Activated gamma-delta T cell treated with anti-CD3 and anti-CD28 coated beads, Interleukin-2, amount 50 U/mL, for 16 hours (primary cell): ENCODE measurements at places on chromosomes 1 and 21.

DNA sequence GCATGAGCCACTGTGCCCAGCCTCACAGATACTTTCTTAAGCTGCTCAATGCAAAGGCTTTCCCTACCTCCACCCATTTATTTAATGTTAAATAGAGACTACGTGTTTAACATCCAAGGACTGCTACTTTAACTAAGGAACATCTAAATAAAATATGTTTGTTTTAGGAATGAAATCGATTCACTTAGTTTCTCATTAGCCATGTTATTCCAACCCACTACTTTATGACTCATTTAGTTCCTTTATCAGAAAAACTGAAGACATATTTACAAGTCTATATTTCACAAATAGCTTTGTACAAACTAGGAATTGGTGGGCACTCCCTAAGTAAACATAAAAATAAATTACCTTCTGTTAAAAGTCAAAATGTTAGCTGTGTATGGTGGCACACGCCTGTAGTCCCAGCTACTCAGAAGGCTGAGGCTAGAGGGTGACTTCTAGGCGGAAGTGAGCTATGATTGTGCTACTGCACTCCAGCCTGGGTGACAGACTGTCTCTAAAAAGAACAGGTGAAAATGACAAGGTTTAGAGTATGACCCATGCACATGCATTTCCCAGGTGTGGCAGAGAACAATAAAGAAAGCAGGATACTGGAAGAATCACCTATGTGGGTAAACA lies 39.9 kb upstream of the AK4 start:
- DNase-seq, result no peak

GRCh38 chr1:98323906-98324358 lies 337.6 kb upstream of the SNX7 start:
- peak; percentile 3 for DNase-seq

DNA sequence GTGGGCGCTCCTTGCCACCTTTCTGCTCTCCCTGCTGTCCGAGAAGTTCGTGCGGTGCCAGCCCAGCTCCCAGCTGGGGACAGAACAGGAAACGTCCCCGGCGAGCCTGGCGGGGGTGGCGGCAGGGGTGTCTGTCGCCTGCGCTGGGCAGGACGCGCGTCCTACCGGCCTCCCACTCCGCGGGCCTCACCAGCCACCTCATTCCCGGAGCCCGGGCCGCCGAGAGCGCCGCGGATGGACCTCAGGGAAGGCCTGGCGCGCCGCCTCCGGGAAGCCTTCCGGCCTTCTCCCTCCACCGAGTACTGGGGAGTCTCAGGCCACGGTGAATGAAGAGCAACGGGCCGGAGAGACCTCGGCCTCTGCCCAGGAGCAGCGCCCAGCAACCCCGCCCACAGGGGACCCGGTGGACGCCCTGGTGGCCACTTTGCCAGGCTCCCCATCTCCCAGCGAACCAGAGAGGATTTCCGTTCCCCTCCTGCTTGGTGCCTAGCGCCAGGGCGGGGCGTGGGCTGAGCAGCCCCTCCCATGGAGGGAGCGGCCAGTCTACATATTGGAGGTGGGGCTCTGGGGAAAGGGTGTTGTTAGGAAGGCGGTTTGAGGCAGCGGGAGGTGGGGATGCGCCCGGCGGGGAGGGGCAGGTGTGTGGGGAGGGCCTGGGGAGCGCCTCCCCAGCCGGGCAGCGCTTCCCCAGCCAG lies 9.5 kb upstream of the TNFRSF14 start:
- DNase-seq, result peak; percentile 61

DNA sequence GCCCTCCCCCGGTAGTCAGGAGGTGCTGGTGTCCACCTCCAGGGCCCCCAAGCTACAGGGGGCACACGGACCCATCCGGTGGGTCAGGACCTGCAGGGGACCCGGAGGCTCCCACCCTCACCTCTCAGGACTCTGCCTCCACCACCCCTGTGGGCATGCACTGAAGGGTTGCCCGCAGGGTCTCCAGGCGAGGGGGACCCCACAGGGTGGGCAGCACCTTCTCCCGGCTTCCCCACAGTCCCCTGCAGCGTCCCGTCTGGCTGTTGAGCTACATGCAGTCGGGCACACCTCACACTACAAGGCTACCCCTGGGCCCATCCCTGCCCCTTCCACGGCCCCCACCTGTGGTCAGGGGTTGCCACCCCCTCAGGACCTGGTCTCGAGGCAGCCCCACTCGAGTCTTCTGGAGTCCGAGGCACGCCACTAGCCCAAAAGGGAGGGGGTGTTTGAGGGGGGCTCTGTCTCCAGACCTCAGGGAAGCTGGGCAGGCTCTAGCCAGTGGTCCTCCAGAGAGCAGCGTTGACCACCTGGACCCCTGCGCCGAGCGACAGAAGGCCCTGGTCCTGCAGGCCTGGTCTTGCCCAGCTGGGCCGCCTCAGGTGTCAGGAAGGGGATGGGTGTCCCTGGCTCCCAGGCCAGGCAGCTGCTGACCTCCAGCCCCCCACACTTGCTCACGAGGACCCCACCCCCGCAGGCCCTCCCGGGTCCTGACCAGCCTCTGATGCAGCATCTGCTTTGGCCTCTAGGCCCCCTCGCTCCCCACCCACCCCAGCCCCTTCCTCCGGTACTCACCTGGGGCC lies 9.6 kb downstream of the PARS2 start:
- no peak for DNase-seq

- no peak for DNase-seq
Observed at GRCh38 chr1:214008791-214009422, 21.1 kb downstream of the PROX1 start.

DNA sequence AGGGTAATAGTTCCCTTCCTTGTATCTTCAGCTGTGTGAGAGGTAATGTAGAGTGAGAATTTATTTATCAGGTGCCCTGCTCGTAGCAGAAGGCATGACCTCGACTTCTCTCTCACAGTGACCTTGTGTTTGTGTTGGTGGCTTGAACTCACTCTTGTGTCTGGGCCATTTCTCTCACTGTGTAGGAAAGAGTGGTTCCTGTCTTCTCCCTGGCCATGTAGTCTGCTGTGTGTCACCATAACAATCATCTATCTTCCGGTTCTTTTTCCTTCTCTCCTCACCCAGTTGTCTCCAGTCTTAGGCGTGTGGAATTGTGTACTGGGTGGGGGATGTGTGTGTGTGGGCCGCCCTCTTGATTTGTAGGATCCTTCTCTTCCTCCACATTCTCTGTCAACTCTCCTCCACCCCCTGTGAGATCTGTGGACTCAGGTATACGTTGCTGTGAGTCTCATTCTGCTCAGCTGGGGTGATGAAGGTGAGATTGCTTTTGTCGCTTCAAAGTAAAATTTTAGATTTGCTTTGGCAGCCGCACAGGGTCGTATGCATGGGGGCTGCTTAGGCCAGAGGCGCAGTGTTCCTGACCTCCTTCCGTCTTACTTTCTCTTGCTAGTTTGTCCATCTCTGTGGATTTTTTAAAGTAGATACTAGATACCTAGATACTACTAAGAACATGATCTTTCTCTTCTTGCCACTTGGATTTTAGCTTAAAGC lies 31.6 kb downstream of the MAPKAPK2 start:
- DNase-seq, result no peak

DNA sequence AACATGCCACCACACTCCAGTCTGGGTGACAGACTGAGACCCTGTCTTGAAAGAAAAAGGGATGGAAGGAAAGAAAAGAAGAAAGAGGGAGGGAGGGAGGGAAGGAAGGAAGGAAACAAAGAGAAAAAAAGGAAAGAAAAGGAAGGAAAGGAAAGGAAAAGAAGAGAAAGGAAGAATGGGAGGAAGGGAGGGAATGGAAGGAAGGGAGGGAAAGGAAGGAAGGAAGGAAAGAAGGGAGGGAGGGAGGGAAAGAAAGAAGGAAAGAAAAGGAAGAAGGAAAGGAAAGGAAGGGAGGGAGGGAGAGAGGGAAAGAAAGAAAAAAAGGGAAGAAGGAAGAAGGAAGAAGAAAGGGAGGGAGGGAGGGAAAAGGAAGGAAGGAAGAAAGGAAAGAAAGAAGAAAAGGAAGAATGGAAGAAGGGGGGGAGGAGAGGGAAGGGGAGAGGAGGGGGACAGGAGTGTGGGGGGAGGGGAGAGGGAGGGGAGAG lies 5.0 kb upstream of the PPP1R15B start:
- DNase-seq, result no peak

DNA sequence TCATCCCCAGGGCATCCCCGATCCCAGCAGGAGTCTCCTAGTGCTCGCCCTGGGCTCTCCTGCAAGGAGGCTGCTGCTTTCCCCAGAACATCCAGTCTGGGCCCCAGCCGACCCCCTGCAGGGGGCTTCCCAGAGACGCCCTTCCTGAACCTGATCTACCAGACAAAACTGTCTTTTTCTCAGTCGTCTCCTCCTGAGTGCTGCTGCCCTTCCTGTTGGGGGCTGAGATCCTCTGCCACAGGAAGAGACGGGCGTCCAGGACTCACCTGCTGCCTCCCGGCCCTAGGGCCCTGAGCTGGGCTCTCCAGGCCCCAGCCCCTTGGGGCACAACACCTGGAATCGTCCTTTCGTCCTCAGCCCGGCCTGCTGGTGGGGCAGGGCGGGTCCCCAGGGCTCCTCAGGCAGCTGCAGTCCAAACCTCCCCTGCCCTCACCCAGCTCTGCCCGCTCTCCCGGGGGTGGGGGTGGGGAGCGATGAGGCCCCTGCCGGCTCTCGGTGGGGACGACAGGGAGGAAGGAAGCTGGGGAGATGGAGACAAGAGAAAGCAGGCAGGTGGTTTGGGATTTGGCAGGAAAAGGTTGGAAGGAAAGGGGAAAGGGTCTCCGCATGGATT lies 36.9 kb downstream of the TP73 start:
- no peak for DNase-seq

DNA sequence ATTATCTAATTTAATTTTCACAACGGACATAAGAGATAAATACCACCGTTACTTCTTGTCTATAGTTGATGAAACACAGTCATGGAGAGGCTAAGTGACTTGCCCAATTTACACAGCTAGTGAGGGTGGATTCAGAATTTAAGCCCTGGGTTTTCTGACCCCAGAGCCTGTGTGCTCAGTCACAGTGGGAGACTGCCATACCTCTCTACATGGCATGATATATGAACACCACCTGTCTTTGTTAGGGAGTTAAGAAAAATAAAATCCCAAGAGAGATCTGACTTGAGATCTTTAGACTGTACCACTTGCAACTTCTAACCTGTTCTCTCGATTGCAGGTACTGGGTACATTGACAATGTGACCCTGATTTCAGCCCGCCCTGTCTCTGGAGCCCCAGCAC lies 40.3 kb downstream of the LAMC2 start:
- no peak for DNase-seq

- DNase-seq, result no peak
Observed at GRCh38 chr1:38420666-38421065, 374.1 kb upstream of the POU3F1 start.

DNA sequence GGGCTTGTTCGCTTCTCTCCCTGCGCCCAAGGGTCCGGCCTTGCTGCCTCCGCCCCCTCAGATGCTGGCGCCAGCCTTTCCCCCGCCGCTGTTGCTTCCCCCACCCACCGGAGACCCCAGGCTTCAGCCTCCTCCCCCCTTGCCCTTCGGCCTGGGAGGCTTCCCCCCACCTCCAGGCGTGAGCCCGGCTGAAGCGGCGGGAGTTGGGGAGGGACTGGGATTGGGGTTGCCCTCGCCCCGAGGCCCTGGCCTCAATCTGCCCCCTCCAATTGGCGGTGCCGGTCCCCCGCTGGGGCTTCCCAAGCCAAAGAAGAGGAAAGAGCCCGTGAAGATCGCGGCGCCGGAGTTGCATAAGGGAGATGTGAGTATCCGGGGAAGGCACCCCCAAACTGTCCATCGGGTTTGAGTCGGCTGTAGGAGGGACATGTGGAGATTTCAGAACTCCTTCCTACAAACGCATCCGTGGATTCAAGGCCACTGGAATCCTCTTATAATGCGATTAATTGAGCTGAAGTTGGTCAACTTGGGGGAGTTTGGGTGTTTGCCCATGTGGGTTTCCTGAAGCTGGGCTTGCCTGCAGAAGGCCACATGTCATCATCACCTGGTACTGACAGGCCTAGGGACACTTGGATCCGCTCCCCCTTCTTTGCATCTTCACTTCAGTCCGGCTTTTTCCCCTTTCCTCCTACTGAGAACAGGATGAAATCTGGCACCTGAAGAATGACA lies 707 bp downstream of the PRCC start:
- no peak for DNase-seq

DNA sequence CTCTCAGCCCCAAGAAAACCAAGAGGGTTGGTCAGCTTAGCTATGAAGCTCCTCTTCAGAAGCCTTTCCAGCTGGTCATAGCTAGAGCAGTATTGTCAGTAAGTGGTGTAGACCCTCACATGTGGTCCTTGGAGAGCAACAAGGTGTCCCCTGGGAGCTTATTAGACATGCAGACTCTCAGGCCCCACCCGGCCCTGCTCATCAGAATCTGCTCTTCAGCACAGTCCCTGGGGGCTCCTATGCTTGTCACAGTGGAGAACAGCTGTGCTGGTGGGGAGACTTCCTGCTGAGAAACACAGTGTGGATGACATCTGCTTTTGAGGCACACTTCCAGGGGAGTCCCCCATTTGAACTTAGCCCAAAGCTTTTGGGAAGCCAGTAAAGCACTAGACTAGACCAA lies 21.9 kb upstream of the NEK2 start:
- no peak for DNase-seq

DNA sequence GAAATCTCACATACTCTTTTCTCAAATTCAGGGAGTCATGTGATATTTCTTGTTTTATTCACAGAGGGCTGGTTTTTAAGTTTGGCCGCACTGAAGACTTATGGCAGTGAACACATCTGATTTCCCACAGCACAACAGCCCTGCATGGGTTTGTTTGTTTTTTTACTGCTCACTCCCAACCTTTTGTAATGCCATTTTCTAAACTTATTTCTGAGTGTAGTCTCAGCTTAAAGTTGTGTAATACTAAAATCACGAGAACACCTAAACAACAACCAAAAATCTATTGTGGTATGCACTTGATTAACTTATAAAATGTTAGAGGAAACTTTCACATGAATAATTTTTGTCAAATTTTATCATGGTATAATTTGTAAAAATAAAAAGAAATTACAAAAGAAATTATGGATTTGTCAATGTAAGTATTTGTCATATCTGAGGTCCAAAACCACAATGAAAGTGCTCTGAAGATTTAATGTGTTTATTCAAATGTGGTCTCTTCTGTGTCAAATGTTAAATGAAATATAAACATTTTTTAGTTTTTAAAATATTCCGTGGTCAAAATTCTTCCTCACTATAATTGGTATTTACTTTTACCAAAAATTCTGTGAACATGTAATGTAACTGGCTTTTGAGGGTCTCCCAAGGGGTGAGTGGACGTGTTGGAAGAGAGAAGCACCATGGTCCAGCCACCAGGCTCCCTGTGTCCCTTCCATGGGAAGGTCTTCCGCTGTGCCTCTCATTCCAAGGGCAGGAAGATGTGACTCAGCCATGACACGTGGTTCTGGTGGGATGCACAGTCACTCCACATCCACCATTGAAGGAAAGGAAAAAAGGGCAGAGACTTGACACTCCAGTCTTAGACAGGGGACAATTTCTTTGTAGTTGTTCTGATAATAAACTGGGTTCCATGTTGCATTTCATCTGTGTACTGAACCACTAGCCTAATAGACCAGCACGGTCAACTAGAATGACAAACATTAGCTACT lies 22.8 kb downstream of the TMEM50A start:
- DNase-seq, result no peak

- DNase-seq, result no peak
Observed at GRCh38 chr1:169078163-169078883, 28.2 kb upstream of the ATP1B1 start.

- DNase-seq, result no peak
Observed at GRCh38 chr1:248696261-248696660, 6.3 kb downstream of the OR14I1 start.

GRCh38 chr21:39546522-39546921 lies 66.2 kb upstream of the B3GALT5 start:
- no peak for DNase-seq

GRCh38 chr1:107877745-107878144 lies 87.2 kb downstream of the VAV3 start:
- no peak for DNase-seq

GRCh38 chr1:96049759-96050409 lies 671.7 kb upstream of the PTBP2 start:
- DNase-seq, result no peak

- DNase-seq, result no peak
Observed at GRCh38 chr1:53417074-53417511, 42.1 kb upstream of the DMRTB1 start.
